Activated T-helper 9 cell treated with anti-CD3 and anti-CD28 coated beads, Interleukin-2, amount 50 U/mL, for 16 hours (primary cell): ENCODE measurements at places on chromosomes 1 and 21.

GRCh38 chr1:161350671-161351070 lies 17.0 kb downstream of the CFAP126 start:
- DNase-seq = no peak

DNA sequence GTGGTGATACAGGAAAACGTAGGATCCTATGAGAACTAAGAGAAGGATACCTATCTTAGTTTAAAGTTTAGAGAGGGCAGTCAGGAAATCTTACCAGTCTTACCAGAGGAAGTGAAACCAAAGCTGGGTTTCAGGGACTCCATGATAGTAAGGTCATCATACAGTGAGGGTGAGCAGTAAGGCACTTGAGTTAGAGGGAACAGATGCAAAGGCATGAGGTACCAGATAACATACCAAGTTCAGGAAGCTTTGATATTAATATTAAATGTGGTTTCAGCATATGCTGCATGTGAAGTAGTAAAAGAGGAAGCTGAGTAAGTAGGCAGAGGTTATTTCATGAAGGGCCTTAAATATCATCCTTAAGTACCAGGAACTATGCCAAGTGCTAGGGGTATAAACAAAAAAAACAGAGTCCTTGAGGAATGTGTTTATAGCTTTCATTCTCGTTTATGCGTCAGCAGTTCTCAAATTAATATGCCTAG lies 16.9 kb downstream of the ATG4C start:
- no peak for DNase-seq

GRCh38 chr1:226110249-226111097 lies 48.0 kb downstream of the H3-3A start:
- DNase-seq = peak; percentile 52

- DNase-seq = no peak
Measured at GRCh38 chr1:243354511-243355153, 98.8 kb downstream of the SDCCAG8 start.

GRCh38 chr1:216258386-216258785 lies 164.9 kb downstream of the USH2A start:
- no peak for DNase-seq
